ENCODE measurements at places on chromosomes 3 and 15. TPM values are rescaled to one million over a fixed set of nuclear protein-coding genes. Genes with fewer than 3 reads are reported as not detected.

DNA sequence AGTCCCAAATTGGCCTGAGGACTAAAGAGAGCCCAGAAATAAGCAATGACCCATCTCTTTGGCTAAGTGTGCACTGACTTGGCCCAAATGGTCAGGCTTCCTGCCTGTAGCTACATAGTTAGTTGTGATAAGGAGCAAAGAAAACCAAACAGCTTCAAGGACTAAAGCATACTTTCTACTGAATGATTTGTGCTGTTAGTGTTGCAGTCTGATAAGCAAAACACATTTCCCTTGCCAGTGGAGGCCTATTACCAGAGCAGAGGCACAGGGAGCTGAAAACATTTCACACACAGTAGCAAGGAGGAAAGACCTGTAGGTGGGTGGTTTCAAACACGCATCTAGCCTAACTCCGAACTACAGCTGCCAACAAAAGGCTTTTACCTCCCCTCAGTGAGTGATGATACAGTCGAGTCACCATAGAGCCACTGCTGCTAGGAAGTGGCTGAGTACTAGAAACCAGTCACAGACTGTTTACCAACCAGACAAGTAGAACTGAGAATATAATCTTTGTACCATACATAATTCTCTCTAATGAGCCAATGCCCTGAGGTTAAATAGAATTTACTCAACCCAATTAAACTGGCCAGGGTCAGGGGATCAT lies 222.3 kb upstream of the THBS1 start:
- peak; percentile 24 for DNase-seq

- DNase-seq, result peak; percentile 74
Measured at GRCh38 chr3:10602769-10603768, 97.7 kb upstream of the ATP2B2 start.

DNA sequence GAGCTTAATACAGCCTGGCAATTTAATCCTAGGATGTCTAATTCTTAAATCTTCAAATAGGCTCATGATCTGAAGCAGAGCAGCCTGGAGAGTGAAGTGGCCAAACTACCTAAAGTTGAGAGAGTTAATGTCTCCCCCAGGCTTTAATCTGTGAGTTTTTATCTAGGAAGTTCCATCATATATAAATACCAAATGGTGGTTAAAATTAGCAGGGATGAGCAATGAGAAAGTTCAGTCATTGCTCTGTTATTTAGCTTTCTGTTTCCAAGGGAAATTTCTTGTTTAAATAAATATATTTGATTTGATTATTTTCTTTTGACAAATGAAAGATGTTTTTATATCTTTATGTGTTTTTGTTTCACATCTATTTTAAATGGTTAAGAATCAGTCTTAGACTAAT lies 274.4 kb upstream of the UMPS start:
- DNase-seq, result no peak

DNA sequence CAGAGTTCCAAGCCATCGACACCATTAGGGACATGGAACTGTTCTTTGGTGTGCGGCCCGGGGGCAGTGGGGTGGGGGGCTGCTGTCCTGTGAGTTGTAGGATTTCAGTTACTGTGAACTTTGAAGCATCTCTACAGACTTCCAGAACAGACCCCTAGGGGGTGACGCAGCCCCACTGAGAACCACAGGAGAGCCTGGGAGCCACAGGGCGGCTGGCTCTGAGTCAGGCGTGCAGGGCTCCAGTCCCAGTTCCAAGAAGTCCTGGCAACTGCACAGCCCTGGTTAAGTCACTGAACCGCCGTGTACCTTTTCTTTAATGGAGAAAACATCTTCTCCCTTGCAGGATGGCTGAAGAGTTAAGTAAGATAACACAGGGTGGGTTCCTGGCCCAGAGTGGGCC lies 23.5 kb upstream of the LRTM1 start:
- DNase-seq, result no peak

GRCh38 chr3:181700168-181701087 lies 11.3 kb upstream of the SOX2 start:
- DNase-seq, result peak; percentile 71

Gene IGDCC3
- not detected for total RNA-seq

- DNase-seq, result no peak
Measured at GRCh38 chr3:61650276-61650675, 88.9 kb downstream of the PTPRG start.

Gene COL6A6
- total RNA-seq, result not detected

DNA sequence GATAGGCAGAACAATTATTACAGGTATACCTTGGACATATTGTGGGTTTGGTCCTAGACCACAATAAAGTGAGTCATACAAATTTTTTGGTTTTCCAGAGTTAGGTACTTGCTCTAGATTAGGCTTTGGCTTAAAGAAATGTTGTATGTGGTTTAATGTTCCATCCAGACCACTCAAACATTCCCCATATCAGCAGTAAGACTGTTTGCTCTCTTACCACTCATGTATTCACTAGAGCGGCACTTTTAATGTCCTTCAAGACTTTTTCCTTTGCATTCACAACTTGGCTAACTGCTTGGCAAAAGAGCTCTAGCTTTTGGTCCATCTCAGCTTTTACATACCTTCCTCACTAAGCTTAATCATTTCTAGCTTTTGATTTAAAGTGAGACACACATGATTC lies 250.5 kb upstream of the SETMAR start:
- no peak for DNase-seq

DNA sequence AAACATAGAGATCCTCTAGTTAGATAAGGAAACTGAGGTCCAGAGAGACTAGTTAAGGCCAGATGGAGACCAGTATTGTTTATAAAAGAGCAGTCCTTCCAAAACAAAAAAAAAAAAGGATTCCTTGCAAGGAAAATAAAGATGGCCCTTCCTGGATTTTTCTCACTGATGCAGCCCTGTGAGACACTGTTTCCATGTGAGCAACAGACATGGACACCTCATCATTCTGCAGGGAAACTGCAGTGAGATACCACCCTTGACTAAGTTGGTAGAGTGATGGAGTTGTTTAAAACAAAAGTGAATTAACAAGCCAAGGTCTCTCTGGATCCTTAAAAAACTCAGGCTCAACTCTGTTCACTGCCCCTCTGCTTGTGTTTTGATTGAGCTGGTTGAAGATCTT lies 65.6 kb upstream of the MYZAP start:
- no peak for DNase-seq

DNA sequence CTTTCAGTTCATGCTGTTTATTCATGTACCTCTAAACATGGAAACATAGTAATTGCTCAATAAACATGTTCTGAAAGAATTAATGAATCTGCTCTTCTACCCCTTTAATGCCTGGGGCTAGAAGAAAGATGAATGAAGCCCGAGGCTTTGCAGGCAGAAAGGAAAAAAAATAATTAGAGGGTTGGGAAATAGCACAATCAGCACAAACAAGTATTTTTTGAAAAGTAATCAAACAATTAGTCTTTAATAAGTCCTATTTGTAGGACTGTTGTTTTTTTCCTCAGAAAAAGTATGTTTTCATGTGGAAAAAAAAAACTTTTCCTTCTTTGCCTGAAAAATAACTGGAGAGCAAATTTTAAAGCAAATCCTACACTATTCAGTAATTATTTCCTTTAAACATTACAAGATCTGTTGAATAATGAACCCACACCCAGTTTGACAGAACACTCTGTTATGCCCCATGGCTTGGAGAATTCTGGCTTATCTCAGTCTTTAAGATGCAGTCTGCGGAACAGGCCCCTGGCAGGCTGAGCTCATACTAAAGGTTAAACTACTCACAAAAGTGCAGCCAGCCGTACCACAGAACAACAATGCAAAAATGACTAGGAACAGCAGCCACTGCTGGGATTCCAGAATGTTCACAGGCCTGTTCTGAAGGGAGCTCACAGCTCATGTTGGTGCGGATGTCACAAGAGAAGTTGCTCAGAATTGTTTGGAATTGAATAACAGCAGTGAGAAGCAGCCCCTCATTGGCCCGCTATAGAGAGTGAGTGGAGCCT lies 79.2 kb downstream of the ABI3BP start:
- no peak for DNase-seq

GRCh38 chr3:161224786-161225185 lies 3.7 kb downstream of the NMD3 start:
- DNase-seq, result no peak

Gene SKOR1
- 0.95 TPM for total RNA-seq

- no peak for DNase-seq
Measured at GRCh38 chr3:152309535-152310307, 41.0 kb downstream of the MBNL1 start.

Gene FGF12
- total RNA-seq, result not detected

GRCh38 chr3:57464801-57465200 lies 79.3 kb downstream of the DNAH12 start:
- DNase-seq, result no peak

DNA sequence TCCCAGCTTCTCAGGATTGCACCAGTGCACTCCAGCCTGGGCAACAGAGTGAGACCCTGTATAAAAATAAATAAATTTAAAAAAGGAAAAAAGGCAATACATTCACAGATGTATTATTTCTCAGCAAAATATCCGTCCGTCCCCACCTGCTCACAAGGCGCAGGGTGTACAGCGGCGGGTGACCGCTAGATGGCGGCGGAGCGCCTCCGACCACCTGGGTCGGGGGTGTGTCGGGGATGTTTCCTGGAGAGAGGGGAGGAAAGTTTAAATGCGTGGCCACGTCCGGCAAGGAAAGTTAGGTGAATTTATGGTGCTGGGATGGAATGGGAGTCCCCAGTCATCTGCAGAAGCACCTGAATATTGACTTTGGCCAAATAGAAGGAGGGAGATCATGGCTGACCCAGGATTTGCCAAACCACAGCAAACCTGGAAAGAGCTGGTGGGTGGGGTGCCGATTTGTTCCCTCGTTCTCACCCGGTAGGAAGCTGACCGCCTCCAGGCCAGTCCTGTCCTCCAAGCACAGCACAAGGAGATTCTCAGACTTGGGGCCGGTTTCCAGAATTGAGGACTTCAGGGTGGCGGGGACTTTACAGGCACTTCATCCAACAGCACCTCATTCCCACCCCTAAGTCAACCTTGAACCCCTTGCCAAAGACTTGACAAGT lies 88.3 kb downstream of the TMEM266 start:
- peak; percentile 79 for DNase-seq

Gene CAPN3
- 9.0 TPM for total RNA-seq

Gene ZNF710
- total RNA-seq, result 26.6 TPM

Gene CFAP161
- not detected for total RNA-seq

- no peak for DNase-seq
Measured at GRCh38 chr3:22371607-22372291, 620.7 kb upstream of the ZNF385D start.

Gene CCNL1
- total RNA-seq, result 248 TPM

- DNase-seq, result no peak
Measured at GRCh38 chr3:69784954-69785514, 45.8 kb downstream of the MITF start.

Gene HTR3E
- not detected for total RNA-seq

DNA sequence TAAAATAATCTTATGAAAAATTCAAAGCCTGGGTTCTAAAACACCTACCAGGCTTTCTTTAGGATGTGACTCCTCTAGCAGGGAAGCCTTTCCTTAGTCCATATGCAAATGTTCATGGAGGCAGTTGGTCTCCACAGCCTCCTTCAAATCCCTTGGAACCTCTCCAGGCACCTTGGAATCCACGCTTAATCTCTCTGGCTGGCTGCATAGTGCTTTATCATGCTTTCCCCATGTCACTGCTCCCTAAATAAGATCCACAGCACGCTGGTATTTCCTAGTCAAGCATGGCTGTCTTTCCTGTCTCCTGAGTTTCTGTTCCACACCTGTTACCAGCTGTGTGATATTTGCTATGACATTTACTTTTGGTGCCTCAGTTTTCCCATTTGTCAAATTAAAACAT lies 71.3 kb downstream of the CLSTN2 start:
- DNase-seq, result no peak
